ENCODE measurements at places on chromosomes 12 and 14.
A peak's percentile ranks its signal among the peaks of the same experiment; 100 is the strongest.

GRCh38 chr12:122166422-122167349 is 7.3 kb downstream of the IL31 start:
- peak; percentile 79 for DNase-seq

DNA sequence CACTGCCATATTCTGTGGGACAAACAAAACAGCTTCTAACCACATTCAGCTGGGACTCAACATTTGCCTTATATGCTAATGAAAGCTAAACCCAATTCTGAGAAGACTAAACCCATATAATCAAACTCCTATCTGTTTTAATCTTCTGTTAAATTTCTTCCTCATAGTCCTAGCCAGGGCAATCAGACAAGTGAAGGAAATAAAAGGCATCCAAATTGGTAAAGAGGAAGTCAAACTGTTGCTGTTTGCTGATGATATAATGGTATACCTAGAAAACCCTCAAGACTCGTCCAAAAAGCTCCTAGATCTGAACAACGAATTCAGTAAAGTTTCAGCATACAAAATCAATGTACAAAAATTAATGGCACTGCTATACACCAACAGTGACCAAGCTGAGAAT is 157.1 kb downstream of the PHLDA1 start:
- DNase-seq, result no peak

DNA sequence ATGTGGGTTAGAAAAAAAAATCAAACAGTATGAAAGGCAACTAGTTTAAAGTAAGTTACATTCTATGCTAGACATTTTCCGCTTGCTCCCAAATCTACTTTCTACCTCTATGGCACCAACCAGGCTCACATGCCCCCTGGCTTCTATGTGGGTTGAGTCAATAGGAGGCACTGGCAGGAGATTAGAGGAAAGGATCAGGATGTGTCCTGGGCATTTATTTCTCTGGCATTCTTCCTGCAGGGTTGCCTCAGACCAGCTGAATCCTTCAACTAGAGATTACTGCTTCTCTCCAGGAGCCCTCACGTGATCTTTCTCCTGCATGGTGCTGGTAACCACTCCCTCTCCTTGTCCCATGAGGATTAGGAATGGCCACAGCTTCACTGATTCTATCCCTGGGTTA is 14.9 kb upstream of the CCDC60 start:
- no peak for DNase-seq

GRCh38 chr12:122200541-122201175 is 2.9 kb upstream of the B3GNT4 start:
- no peak for DNase-seq

DNA sequence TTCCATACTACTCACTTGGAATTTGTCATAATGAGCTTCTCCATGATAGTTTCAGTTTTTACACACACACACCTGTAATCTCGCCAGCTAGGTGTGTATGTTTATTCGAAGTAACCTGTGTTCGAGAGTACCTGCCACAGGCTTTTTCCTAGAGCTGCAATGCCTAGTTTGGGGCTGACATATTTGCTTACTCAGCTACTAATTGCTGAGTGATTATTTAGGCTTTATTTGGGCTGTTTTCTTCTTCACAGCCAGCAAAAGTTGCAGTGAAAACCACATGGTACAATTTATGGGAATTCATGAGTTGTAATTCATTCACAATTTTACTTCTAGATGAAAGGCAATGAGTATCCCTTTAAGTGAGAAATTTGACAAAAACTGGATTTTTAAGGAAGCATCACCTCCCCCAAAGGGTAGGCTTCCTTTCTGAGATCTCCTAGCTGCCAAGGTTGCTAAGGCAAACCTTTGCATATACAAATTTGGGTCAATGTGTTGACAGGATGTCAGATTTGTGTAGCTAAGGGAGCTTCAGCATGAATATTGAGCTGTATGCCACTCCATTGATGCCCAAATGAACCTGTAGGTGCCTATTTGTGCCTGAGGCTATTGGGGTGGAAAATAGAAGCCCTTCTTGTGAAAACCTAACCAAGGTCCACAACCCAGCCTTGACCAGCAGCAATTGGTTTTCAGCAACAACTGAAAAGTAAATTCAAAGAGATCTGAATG is 108.7 kb upstream of the OTX2 start:
- no peak for DNase-seq

DNA sequence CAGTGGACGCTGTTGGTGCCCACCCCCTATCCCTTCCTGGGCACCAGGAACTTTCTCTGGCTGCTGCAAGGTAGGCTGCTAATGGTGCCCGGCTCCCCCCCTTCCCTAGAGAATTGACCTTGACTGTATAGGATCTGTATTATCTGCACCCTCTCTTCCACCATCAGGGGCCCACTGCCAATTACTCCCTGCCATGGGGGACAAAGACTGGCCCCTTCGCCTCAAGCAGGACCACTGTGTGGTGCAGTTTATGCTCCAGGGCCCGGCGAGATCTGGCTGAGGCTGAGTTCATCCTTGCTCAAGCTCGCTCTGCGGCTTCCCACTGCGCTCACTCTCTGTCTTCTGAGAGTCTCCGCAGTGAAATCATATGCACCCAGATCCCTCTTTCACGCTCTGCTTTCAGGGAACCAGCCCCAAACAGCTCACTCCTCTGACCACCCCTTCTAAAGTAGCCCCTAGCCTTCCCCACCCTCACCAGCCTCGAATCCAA is 95.2 kb downstream of the LGMN start:
- DNase-seq, result no peak

- no peak for DNase-seq
These were observed 286.8 kb downstream of the DIO2 start for GRCh38 chr14:79924551-79924950.

GRCh38 chr12:2054091-2055018 is 1.6 kb downstream of the CACNA1C start:
- DNase-seq, result no peak

- DNase-seq, result no peak
These were observed 39.3 kb downstream of the SLC25A47 start for GRCh38 chr14:100362311-100362927.

DNA sequence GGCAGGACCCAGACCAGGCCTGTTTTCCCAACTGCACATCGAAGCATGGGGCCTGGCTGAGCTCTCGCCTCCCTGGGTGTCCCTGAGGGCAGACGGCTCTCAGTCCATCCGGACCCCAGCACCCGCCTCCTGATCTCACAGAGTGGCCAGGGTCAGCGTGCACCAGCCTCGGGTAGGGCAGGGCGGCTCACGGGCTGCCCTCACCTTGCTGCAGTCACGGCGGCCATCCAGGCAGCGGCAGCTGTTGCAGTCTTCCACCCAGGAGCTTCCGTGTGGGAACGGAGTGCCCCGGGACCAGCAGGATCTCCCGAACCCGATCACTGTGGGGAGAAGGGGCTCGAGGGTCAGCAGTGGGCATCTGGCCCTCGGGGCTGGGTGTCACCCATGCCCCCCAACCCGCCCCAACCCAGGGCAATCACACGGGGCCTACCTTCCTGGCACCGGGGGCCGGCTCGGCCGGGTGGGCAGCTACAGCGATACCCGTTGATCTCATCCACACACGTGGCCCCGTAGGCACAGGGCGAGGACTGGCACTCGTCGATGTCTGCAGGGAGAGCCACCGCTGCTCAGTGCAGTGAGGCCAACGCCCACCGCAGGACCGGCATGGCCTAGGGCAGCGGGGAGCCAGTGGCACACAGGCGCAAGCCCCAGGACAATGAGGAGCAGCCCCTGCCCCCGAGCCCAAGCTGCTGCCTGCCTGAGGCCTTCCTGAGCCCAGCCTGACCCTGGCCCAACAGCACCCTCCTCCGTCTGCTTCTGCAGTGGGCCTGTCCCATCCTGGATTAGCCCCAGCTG is 22.2 kb downstream of the JAG2 start:
- DNase-seq, result peak; percentile 4

- no peak for DNase-seq
These were observed 5.7 kb downstream of the DENND5B start for GRCh38 chr12:31585271-31585670.

DNA sequence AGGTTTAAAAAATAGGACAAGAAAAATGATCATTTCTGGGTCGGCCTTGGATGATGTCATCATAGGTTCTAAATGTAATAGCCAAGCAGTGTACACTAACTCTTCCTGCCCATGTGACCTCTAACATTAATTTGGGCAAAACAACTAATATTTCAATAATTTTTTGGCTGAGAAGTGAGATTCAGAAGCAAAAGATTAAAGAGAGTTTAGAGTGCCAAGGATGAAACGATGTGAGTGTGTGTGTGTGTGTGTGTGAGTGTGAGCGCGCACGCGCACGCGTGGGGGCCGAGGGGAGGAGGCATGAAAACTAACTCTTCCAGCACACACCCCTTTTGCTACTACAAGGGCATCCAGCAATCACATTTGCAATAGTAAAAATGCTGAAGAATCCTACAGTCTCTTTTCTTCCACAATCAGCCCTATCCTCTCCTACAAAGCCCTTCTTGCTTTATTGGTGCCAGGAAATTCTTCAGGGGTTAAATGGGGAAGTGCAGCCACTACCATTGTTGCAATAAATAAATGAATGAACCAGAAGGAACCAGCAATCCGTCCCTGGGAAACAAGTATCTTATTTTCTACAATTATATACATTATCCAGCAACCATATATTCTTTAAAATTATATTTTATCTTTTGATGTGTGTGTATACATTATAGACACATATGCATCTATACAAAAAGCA is 52.9 kb downstream of the PEBP1 start:
- no peak for DNase-seq

GRCh38 chr14:93061380-93062012 is 54.2 kb downstream of the ITPK1 start:
- no peak for DNase-seq

- DNase-seq, result no peak
These were observed 48.3 kb downstream of the ABCD2 start for GRCh38 chr12:39571351-39571750.

DNA sequence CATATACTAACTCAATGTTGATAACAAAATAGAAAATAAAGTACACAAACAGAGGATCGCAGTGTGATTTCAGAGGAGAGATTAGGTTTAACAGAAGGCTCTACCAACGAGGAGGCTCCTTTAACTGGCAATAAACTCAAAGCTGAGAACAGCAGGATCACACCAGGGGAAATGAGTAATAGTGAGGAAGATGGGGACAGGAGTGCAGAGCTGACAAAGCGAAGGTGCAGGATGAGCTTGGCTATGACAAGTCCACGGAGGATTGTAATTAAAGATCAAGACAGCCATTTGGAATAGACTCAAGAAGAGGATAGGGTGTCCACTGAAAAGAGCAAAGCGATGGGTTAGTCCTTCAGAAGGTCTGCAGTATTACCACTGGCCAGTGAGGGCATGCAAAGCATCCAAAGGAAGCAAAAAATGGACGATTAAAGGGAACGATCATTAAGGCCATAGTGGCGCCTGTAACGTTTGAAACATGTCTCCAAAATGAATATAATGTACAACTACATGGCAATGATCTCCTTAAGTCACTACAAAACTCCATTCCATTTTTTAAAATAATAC is 85.3 kb downstream of the GRIN2B start:
- DNase-seq, result no peak

GRCh38 chr12:131239384-131240094 is 285.8 kb downstream of the ADGRD1 start:
- DNase-seq, result no peak

GRCh38 chr14:63727231-63727735 is 582 bp downstream of the SGPP1 start:
- no peak for DNase-seq

DNA sequence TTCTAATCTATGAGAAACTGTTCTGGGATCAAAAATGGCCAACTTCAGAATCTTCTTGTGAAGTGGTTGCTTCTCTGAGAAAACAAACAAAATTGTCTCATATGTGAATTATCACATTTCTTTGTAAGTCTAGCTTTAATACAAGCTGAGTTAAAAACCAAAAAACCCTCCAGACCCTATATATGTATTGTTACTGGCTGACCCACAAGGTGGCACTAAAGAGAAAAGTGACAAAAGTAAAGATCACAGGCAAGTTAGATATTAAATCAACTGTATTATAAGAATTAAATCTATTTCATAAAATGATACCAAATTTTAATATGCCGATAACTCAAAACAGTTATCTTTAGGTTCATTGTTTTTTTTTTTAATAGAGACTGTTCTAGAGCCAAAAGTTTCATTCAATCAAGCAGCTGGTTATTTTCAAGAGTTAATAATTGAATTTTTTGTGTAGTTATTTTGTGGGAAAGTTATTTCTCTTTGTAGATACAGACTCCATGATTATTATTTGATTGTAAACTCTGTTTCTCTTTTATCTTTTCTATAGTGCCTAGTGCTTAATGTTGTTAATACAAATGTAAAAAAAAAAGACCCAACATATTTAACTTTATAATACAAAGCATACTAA is 7.5 kb upstream of the TRHDE start:
- DNase-seq, result no peak

- DNase-seq, result no peak
These were observed 123.8 kb downstream of the PTPRB start for GRCh38 chr12:70513426-70513825.

DNA sequence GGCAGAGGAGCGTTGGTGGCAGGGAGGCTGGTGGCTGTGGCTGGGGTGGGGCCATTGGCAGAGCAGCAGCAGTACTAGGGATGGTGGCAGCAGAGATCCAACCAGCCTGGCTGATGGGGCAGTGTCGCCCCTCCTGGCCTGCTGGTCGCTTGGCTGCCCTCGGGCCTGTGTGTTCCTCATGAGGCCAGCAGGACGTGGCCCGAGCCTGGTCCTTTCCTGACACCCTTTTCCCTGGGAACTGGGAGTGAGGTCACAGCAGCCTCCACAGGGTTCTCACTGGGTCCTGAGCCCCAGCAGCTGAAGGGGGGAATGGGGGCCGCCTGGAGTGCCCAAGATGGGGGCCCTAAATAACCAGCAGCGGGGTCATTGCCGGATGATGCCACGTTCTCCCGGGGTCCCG is 46.1 kb downstream of the KIF26A start:
- DNase-seq, result no peak

DNA sequence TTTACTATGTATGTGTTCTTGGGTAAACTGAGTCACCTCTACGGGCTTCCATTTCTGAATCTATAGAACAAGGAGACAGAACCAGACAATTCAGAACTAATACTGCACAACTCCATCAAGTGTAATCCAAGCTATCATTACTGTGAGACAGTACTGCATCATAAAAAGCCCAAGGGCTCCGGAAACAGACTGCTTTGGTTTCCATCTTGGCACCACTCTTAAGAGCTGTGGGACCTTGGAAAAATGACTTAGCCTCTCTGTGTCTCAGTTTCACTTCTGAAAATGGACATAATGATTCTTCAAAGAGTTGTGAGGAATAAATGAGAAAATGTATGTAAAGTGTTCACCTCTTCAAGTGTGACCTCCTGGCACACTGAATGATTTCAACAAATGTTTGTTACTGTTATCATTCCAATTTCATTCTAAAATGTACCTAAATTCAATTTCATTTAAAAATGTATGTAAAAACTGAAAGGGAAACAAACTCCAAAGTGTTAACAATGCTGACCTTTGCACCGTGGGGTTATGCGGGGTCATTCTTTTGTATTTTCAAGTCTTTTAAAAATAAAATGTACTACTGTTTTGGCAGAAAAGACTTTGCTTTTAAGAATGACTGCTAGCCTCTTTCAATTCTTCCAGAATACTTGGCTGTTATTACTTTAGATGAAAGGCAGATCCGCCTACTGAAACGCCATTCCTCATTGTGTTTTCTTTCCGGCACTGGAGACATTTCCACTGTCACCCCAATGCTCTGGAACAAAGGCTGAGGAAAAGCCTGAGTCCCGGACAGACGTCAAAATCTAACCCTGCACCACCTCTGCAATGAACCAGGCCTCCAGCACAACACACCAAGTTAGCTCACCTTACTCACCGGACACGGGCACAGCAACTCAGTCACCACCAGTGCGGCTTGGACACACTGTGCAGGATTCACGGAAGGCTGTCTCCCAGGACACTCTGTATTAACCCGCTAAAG is 62.8 kb downstream of the TMCC3 start:
- DNase-seq, result no peak

- no peak for DNase-seq
These were observed 17.9 kb upstream of the KRT86 start for GRCh38 chr12:52256584-52256935.

- DNase-seq, result no peak
These were observed 83.8 kb downstream of the GALNT9 start for GRCh38 chr12:132245521-132246101.
